ENCODE measurements at places on chromosomes 7 and 10.

- no peak for DNase-seq
Observed at GRCh38 chr10:114232561-114233176, 6.4 kb upstream of the VWA2 start.

DNA sequence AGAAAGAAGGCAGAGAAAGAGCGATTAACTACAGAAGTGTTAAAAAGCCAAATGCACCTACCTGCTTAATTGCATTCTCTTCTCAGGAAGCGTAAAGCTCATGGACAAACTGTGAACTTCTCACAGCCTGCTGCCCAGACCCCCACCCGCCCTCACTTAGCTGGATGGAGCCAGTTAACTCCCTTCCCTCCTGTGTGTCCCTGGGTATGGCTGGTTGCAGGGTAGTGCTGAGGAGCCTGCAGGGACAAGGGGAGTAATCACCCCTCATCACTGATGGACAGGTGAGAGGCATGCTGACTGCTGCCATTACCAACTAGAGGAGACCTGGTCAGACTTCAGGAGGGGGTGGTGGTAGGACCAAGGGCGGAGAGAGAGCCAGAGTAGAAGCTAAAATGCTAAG lies 37.5 kb downstream of the ENO4 start:
- no peak for DNase-seq

DNA sequence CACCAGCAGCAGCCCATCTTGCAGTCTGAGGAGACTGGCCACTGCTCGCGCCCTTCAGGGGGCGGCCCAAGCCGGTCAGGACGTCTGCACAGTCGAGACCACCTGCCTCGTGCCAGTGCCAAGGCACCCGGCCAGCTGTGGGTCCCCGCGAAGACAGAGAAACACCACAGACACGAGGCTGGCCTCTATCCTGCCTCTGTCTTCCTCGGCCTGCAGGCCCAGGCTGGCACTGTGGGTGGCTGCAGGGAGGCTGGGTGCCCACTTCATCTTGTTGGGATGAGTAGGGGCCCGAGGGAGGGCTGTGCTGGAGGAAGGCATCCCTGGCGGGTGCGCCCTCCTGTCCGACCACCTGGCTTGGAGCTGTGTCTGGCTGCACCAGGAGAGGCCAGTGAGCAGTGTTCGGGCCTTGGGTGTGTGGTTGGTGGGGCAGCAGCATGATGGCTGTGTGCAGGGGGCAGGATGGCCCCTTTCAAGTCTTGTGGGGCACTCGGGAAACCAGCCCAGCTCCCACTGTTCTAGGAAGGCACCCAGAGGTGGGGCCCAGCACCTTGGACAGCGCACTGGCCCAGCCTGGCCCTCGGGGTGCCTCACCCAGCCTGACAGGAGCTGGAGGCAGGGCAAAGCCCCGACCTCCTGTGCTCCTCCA lies 7.3 kb downstream of the DPYSL4 start:
- DNase-seq = peak; percentile 22

DNA sequence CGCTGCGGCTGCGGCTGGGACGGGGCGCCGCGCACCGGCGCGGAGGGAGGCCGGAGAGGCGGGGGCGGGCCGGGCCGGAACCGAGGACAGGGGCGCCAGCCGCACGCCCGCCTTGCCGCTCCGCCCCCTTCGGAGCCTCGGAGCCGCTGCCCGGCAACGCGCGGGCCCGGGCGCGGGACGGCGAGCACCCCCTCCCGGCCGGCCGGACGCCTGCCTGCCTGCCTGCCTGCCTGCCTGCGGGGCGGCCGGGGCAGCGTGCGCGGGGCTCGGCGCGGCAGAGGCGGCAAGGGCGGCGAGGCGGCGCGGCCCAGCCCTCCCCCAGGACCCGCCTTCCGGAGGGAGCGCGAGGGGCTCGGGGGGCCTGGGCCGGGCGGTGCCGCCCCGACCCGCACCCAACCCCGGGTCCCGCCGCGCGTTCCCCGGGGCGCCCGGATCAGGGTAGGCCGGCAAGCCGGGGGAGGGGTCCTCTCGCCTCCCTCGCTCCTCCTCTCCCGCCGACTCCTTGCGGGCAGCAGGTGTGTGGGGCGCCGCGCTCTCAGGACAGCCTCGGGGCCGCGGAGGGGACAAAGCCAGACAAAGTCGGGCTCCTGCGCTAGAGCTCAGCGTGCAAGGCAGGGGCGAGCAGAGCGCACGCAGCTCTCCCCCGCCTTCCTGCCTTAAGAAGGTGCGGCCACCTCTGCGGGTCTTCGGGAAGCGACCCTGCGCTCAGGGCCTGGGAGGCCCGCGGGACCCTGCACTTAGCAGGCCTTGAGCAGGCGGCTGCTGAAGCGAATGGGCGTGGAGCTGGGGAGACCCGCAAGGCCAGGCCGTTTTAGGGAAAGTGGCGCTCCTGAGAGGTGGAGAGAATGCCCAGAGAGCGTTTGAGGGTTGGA lies at the start of gene KIAA1549:
TSS of gene KIAA1549 (minus strand) at position 58 of the 872 bp plus-strand sequence. CDS start 120 bp downstream, outside the sequence.
- DNase-seq = peak; percentile 64

DNA sequence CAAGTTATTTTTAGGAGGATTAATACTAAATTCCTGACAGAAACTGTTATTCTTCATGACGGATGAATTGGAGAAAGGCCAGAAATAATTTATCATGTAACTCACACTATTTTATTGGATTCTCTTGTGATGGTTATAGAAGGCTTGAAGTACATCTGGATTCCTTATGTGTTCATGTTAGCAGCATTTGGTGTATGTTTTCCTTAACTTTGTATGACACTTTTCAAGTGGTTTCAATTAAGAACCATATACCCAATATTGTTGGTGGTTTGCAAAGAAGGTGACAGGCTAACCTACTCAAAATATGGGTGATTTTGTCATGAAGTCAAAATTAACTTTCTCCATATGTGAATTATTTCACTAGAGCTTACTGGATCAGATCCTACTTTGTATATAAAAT lies 532.2 kb upstream of the CNTNAP2 start:
- no peak for DNase-seq

GRCh38 chr7:130818056-130818455 lies 84.0 kb upstream of the KLF14 start:
- no peak for DNase-seq

- peak; percentile 54 for DNase-seq
Observed at GRCh38 chr10:77248104-77248790, 389.4 kb downstream of the KCNMA1 start.

DNA sequence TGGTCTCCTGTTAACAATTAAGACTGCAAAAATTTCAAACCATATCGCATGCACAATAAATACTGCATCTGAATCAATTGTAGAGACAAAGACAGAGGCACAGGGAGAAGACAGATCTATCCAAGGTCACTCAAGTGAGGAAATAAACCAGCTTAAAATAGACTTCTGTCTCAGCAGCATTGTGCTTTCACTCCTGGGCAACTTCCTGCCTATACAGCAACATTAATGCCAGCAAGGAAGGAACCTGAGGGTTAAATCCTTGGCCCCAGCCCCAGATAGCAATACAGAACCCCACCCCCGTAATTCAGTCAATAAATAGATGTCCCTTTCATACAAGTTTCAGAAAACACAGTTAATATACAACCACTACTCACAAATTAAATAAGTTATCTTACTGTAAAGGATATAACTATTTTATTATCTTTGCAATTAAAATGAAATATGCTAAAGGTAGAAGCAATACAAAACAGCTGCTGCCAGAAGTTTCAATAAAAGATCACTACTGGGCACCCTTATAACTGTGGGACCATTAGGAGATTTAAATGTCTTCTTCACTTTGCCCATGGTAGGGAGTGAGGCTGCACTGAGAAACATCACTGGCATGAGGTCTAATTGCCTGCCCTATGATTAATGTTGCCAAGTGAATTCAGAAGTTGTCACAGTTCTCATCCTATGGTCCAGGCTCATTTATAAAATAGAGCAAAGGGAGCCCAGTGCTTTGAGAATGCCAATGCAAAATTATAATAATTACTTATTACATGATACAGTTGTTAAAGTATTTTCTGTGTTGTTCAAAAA lies 49.4 kb downstream of the CAV1 start:
- DNase-seq = peak; percentile 22

GRCh38 chr7:157818701-157819454 lies 482.1 kb downstream of the DNAJB6 start:
- no peak for DNase-seq

DNA sequence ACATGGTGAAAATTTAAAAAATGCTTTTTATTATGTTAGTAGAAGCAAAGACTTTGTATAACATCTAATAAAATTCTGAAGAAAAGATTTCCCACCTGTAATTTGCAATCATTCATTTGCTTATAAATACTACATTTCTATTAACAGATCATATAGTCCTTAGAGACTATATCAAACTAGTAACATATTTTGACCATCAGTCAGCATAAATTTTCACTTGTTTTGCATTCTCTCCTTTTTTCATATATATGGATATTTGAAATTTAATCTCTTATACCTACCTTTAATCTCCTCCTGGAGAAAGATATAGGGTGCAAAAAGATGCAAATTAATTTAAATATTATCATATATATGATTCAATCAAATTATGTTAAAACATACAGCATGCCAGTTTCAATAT lies 16.9 kb upstream of the TAS2R16 start:
- DNase-seq = no peak

- DNase-seq = no peak
Observed at GRCh38 chr7:96998333-96998732, 7.0 kb upstream of the DLX6 start.

GRCh38 chr10:14244801-14245211 lies 85.9 kb downstream of the FRMD4A start:
- peak; percentile 32 for DNase-seq

GRCh38 chr10:124498056-124498455 lies 36.4 kb downstream of the LHPP start:
- no peak for DNase-seq

- DNase-seq = no peak
Observed at GRCh38 chr7:123627851-123628250, 26.2 kb downstream of the ASB15 start.

GRCh38 chr10:102554531-102554930 lies 50.8 kb downstream of the SUFU start:
- DNase-seq = no peak

DNA sequence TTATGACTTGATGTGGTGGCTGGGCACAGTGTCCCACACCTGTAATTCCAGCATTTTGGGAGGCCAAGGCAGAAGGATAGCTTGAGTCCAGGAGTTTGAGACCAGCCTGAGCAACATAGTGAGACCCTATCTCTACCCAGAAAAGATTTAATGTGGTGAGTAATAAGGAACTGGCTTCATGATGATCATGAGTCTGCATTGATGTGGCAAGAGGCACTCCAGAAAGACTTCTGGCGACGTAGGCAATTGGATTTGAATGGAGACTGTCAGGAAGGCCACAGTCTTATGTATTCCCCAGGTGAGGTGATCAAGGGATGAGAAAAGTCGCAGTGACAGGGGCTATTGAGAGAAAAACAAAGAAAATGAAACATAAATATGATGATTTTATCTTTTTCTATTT lies 138.0 kb downstream of the CACNB2 start:
- DNase-seq = no peak

GRCh38 chr7:151631570-151631952 lies 111.9 kb upstream of the RHEB start:
- DNase-seq = peak; percentile 28

Measured in choroid plexus epithelial cell (primary cell).